Osteoblast (primary cell): ENCODE measurements at places on chromosomes 16 and 17.
A peak's percentile ranks its signal among the peaks of the same experiment; 100 is the strongest.

- no peak for DNase-seq
These were observed 15.3 kb downstream of the MEAK7 start for GRCh38 chr16:84489131-84489530.

DNA sequence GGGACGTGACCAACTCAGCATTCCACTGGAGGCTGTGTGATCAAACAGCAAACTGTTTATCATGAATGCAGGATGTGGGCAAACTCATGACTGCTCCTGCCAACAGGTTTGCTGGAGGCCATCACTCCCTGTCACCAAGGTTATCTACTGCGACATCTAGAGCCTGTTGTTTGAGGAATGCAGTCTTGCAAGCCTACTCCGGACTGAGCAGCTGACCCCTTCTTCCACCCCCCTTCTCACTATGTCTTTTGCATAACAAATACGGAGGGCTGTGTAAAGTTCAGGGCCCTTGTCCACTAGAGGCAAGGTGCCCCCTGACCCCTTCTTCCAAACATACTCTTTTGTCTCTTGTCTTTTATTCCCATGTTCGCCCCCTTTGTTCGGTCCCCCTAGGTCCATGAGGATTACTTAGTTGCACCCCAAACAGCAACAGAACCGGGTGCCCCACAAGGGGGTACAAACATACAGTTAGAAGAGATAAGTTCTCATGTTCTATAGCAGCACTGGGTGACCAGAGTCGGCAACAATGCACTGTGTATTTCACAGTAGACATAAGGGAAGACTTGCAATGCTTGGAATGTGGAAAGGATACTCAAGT is 28.7 kb downstream of the MEAK7 start:
- DNase-seq, result no peak

- peak; percentile 91 for DNase-seq
These were observed 403 bp downstream of the TEPSIN start for GRCh38 chr17:81238490-81238814.

- no peak for DNase-seq
These were observed 2.5 kb upstream of the HS3ST3B1 start for GRCh38 chr17:14298221-14298946.

- DNase-seq, result no peak
These were observed 83.4 kb downstream of the MAF start for GRCh38 chr16:79517156-79517555.

DNA sequence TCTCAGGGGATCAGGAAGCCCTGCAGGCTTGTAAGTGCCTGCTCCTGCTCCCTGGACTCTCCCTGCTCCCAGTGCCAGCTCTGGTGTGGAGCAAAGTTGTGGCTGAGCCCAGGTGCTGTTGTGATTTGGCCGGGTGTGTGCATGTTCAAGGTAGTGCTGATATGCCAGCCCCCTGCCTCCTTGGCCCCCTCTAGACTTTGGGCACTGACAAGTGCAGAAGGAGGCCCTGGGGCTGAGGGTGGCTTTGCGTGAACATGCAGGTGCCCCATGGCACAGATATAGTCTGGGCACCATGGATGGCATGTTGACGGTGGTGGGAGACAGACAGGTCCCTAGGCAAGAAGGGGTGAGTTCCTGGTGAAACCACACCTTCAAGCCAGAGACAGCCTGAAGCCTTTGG is 441.6 kb upstream of the CDH8 start:
- DNase-seq, result no peak

DNA sequence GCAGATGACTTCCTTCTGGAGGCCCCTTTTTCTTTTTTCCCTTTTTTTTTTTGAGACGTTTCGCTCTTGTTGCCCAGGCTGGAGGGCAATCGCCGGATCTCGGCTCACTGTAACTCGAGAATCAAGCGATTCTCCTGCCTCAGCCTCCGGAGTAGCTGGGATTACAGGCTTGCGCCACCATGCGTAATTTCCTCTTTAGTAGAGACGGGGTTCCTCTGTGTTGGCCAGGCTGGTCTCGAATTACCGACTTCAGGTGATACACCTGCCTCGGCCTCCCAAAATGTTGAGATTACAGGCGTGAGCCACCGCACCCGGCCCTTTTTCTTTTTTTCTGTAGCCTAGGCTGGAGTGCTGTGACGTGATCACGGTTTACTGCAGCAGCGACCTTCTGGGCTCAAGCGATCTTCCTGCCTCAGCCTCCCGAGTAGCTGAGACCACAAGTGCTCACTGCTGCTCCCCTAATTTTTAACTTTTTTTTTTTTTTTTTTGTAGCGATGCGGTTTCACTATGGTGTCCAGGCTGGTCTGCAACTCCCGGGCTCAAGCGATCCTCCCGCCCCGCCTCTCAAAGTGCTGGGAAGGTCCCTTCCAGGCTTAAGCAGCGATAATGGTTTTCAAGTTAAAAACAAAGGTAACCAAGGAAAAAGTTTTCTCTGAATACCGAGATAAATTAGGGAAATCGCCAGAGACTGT is 956 bp upstream of the IST1 start:
- peak; percentile 71 for DNase-seq

DNA sequence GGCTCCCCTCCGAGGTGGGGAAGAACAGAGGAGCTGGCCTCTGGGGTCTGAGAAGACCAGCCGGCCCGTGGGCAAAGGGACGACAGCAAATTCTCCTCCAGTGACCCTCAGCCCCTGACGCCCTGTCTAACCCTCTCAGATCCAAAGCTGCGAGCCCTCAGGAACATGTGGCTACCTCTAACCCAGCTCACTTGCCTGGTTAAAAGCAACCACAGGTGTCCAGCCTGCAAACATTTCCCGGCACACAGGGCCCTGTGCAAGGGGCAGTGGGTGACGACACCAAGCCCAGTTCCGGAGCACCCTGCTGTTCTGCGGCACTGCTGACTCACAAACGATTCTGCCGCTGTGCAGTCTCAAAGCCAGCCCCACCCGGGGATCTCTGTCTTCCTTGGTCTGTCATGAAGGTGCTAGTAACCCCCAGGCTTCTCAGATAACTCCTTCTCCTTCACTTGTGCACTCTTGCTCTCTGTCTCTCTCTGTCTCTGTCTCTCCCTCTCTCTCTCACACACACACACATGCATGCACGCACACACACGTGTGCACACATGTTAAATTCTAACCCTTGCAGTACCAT is 23.0 kb downstream of the WNT3 start:
- DNase-seq, result peak; percentile 71

- DNase-seq, result no peak
These were observed 16.8 kb upstream of the PSMD7 start for GRCh38 chr16:74279805-74280204.

- peak; percentile 50 for DNase-seq
These were observed 9.9 kb upstream of the ADGRG1 start for GRCh38 chr16:57618296-57619132.

DNA sequence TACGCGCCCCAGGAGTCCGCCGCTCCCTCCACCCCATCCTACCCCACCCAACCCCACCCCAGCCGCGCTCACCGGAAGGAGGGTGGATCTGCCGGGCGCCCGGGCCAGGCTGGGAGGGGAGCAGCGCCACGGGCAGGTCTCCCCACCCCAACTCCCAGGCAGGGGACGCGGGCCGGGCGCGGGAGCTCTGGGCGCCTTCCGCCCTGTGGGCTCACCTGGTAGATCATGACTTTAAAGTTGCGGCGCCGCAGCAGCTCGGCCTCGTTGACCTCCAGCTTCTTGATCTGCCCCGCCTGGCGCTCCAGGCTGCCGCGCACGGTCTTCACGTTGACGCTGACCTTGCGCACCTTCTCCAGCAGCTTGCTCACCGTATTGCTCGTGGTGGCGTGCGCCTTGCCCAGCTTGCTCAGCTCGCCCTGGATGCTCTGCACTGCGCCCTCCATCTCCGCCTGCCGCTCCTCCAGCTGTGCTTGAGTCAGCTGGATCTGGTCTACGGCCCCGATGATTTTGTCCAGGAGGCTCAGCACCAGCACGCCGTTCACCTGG is 571 bp downstream of the CAVIN1 start:
- DNase-seq, result peak; percentile 84

- no peak for DNase-seq
These were observed 31.3 kb upstream of the CCDC182 start for GRCh38 chr17:57776366-57776765.
